Lower lobe of right lung (tissue), 2 donors: ENCODE measurements at places on chromosomes 7 and 10.
A peak's percentile ranks its signal among the peaks of the same experiment; 100 is the strongest.

DNA sequence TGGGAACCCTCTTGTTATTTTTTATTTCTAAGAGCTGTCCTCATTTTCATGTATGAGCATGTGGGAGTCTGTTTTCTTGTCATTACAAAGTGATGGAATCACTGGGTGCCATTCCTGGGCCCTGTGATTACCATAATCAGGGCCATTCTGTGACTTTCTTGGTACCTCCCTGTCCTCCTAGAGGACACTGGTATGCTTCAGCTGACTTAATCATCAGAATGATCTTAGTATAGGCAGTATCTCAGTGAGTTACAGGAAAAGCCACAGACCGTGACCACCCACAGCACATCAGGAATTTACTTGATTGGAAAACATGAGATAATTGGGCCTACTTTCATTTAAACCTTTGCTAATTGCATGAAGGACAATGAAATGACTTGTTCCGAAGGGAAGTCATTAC, 7.2 kb downstream of the NOM1 start:
- H3K27ac ChIP-seq, result no peak overlapping the region
- DNase-seq, result no peak
- H3K4me1 ChIP-seq, result peaks cover 9% of the 10 kb centered on the region

- no peaks in the 10 kb centered on the region for H3K36me3 ChIP-seq
- H3K4me3 ChIP-seq, result no peak overlapping the region
- no peaks in the 10 kb centered on the region for H3K27me3 ChIP-seq
- no peaks in the 10 kb centered on the region for H3K4me1 ChIP-seq
- DNase-seq, result no peak
Measured at GRCh38 chr10:28503114-28503513, 29.8 kb upstream of the WAC start.

- no peaks in the 10 kb centered on the region for H3K27me3 ChIP-seq
- H3K4me3 ChIP-seq, result no peak overlapping the region
Measured at GRCh38 chr10:64573623-64574325, 1052.6 kb downstream of the REEP3 start.

- no peaks in the 10 kb centered on the region for H3K36me3 ChIP-seq
- peaks cover 17% of the 10 kb centered on the region for H3K4me1 ChIP-seq
Measured at GRCh38 chr10:5045095-5045494, 41.4 kb upstream of the AKR1C2 start.

- no peaks in the 10 kb centered on the region for H3K36me3 ChIP-seq
- H3K4me1 ChIP-seq, result no peaks in the 10 kb centered on the region
- H3K27ac ChIP-seq, result no peak overlapping the region
Measured at GRCh38 chr10:13371897-13372470, 23.9 kb upstream of the SEPHS1 start.

GRCh38 chr10:11757821-11758463, 15.8 kb downstream of the ECHDC3 start:
- H3K36me3 ChIP-seq, result peaks cover 65% of the 10 kb centered on the region
- H3K27ac ChIP-seq, result peak overlapping the region; percentile 19
- DNase-seq, result peak; percentile 91
- H3K27me3 ChIP-seq, result no peaks in the 10 kb centered on the region

- H3K4me3 ChIP-seq, result no peak overlapping the region
- H3K4me1 ChIP-seq, result no peaks in the 10 kb centered on the region
- no peak overlapping the region for H3K27ac ChIP-seq
- no peaks in the 10 kb centered on the region for H3K36me3 ChIP-seq
Measured at GRCh38 chr7:35380739-35381224, 126.9 kb upstream of the TBX20 start.

GRCh38 chr7:84117304-84117703, 77.3 kb downstream of the SEMA3A start:
- H3K27me3 ChIP-seq, result no peaks in the 10 kb centered on the region
- no peak overlapping the region for H3K27ac ChIP-seq
- H3K4me1 ChIP-seq, result peaks cover 17% of the 10 kb centered on the region
